ENCODE measurements at places on chromosomes 2 and 18. TPM values are rescaled to one million over a fixed set of nuclear protein-coding genes. Genes with fewer than 3 reads are reported as not detected.
A peak's percentile ranks its signal among the peaks of the same experiment; 100 is the strongest.

DNA sequence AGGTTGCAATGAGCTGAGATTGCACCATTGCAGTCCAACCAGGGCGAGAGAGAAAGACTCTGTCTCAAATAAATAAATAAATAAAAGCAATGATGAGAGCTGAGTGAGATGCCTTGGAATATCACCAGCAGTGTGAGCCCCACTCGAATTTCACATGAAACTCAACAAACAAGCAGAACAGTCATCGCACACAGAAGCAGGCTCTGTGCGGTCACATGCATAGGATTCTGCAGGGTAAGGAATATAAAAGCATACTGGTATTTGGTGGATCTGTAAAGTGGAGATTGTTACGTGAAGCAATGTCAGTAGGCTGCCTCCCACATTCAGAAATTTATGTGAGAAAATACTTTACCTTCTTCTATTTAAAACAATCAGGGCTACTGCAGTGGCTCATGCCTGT is 18.0 kb upstream of the AP1S3 start:
- H3K4me1 ChIP-seq, result no peaks in the 10 kb centered on the region
- H3K27me3 ChIP-seq, result no peaks in the 10 kb centered on the region
- no peaks in the 10 kb centered on the region for H3K36me3 ChIP-seq
- DNase-seq, result no peak
- no peak overlapping the region for H3K27ac ChIP-seq

- no peaks in the 10 kb centered on the region for H3K36me3 ChIP-seq
- DNase-seq, result no peak
- no peaks in the 10 kb centered on the region for H3K4me1 ChIP-seq
- H3K27me3 ChIP-seq, result no peaks in the 10 kb centered on the region
- no peak overlapping the region for H3K27ac ChIP-seq
Observed at GRCh38 chr2:166653185-166653813, 159.2 kb upstream of the SCN7A start.

GRCh38 chr2:106566050-106566449 is 78.9 kb downstream of the CD8B2 start:
- H3K4me1 ChIP-seq, result peaks cover 14% of the 10 kb centered on the region
- H3K36me3 ChIP-seq, result no peaks in the 10 kb centered on the region
- peak; percentile 16 for DNase-seq
- H3K27ac ChIP-seq, result no peak overlapping the region

Gene IL36B
- total RNA-seq, result not detected

Gene REG3G
- total RNA-seq, result not detected

GRCh38 chr2:46568212-46569009 is 89.0 kb downstream of the TMEM247 start:
- peak overlapping the region; percentile 87 for H3K27ac ChIP-seq
- H3K4me3 ChIP-seq, result no peak overlapping the region
- no peak for DNase-seq
- peaks cover 95% of the 10 kb centered on the region for H3K4me1 ChIP-seq
- H3K36me3 ChIP-seq, result no peaks in the 10 kb centered on the region

Gene HOXD8
- total RNA-seq, result 12.0 TPM

DNA sequence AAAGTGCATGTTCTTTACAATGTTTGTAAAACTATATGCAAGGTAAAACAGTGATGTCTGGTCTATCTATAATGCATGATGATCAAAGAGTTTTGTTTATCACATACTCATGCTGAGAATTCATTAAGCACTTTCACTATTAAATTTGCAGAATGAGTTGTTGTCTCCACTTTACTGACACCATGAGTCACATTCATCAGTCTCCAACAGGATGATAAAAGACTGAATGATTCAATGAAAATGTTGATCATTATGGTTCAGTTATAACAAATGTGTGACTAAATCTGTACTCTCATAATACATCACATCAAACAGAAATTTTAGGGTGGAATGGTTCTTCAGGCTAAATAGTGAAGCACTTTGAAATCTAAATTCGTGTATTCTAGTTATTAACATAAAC is 129.0 kb downstream of the ERBB4 start:
- no peak overlapping the region for H3K4me3 ChIP-seq
- no peaks in the 10 kb centered on the region for H3K27me3 ChIP-seq
- no peaks in the 10 kb centered on the region for H3K36me3 ChIP-seq
- peaks cover 2% of the 10 kb centered on the region for H3K4me1 ChIP-seq

GRCh38 chr2:6692056-6692455 is 173.7 kb downstream of the CMPK2 start:
- H3K27me3 ChIP-seq, result no peaks in the 10 kb centered on the region
- no peaks in the 10 kb centered on the region for H3K36me3 ChIP-seq
- H3K4me3 ChIP-seq, result no peak overlapping the region
- H3K4me1 ChIP-seq, result peaks cover 35% of the 10 kb centered on the region
- no peak for DNase-seq
- H3K27ac ChIP-seq, result peak overlapping the region; percentile 77

GRCh38 chr18:2312440-2312839 is 258.9 kb downstream of the METTL4 start:
- H3K4me3 ChIP-seq, result no peak overlapping the region
- H3K36me3 ChIP-seq, result no peaks in the 10 kb centered on the region
- H3K27ac ChIP-seq, result no peak overlapping the region
- no peaks in the 10 kb centered on the region for H3K4me1 ChIP-seq
- H3K27me3 ChIP-seq, result no peaks in the 10 kb centered on the region

DNA sequence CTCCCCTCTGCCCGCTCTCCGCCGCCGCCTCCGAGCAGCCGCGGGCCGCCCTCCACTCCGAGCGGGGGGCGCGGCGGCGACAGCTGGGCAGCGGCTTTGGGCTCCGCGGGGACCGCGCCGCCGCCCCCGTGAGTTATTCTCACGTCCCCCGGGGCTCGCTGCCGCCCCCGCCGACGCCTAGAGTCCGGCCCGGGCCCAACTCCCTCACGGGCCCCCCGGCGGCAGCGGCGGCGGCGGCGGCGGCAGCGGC is 645 bp downstream of the MIB1 start:
- H3K36me3 ChIP-seq, result no peaks in the 10 kb centered on the region
- no peak for DNase-seq
- peak overlapping the region; percentile 65 for H3K4me3 ChIP-seq
- peak overlapping the region; percentile 92 for H3K27ac ChIP-seq
- H3K4me1 ChIP-seq, result peaks cover 30% of the 10 kb centered on the region

DNA sequence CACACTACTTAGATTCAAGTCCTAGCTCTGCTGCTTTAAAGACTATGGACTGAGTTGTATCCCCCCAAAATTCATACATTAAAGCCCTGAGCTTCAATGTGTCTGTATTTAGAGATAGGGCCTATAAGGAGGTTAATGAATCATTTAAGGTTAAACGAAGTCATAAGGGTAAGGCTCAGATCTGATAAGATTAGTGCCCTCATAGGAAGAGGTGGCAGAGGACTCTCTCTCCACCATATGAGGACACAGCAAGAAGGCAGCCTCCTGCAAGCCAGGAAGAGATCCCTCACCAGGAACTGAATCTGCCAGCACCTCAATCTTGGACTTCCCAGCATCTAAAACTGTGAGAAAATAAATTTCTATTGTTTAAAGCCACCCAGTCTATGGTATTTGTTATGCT is 3.1 kb upstream of the CYTIP start:
- H3K36me3 ChIP-seq, result no peaks in the 10 kb centered on the region
- no peak for DNase-seq
- H3K4me1 ChIP-seq, result no peaks in the 10 kb centered on the region
- H3K4me3 ChIP-seq, result no peak overlapping the region
- H3K27me3 ChIP-seq, result no peaks in the 10 kb centered on the region

GRCh38 chr2:71545572-71546274 is 92.4 kb downstream of the DYSF start:
- peak overlapping the region; percentile 69 for H3K27ac ChIP-seq
- no peaks in the 10 kb centered on the region for H3K4me1 ChIP-seq
- no peak overlapping the region for H3K4me3 ChIP-seq
- peak; percentile 44 for DNase-seq
- H3K27me3 ChIP-seq, result no peaks in the 10 kb centered on the region

GRCh38 chr18:7735196-7735595 is 168.1 kb downstream of the PTPRM start:
- H3K36me3 ChIP-seq, result no peaks in the 10 kb centered on the region
- H3K27me3 ChIP-seq, result no peaks in the 10 kb centered on the region
- H3K27ac ChIP-seq, result no peak overlapping the region
- peaks cover 3% of the 10 kb centered on the region for H3K4me1 ChIP-seq
- no peak overlapping the region for H3K4me3 ChIP-seq

- no peak overlapping the region for H3K27ac ChIP-seq
- no peaks in the 10 kb centered on the region for H3K27me3 ChIP-seq
- no peaks in the 10 kb centered on the region for H3K4me1 ChIP-seq
- H3K4me3 ChIP-seq, result no peak overlapping the region
- no peaks in the 10 kb centered on the region for H3K36me3 ChIP-seq
Observed at GRCh38 chr18:32595832-32596231, 125.2 kb upstream of the GAREM1 start.

GRCh38 chr2:183148955-183149354 is 24.7 kb downstream of the NUP35 start:
- no peaks in the 10 kb centered on the region for H3K27me3 ChIP-seq
- H3K36me3 ChIP-seq, result no peaks in the 10 kb centered on the region
- peaks cover 13% of the 10 kb centered on the region for H3K4me1 ChIP-seq
- DNase-seq, result no peak

Gene ZSWIM2
- total RNA-seq, result not detected

Gene RND3
- 14.9 TPM for total RNA-seq

- H3K36me3 ChIP-seq, result no peaks in the 10 kb centered on the region
- DNase-seq, result no peak
- peak overlapping the region; percentile 67 for H3K4me3 ChIP-seq
- H3K27ac ChIP-seq, result peak overlapping the region; percentile 79
- H3K27me3 ChIP-seq, result no peaks in the 10 kb centered on the region
- H3K4me1 ChIP-seq, result peaks cover 8% of the 10 kb centered on the region
Observed at GRCh38 chr2:108787216-108787541, 608 bp downstream of the CCDC138 start.

DNA sequence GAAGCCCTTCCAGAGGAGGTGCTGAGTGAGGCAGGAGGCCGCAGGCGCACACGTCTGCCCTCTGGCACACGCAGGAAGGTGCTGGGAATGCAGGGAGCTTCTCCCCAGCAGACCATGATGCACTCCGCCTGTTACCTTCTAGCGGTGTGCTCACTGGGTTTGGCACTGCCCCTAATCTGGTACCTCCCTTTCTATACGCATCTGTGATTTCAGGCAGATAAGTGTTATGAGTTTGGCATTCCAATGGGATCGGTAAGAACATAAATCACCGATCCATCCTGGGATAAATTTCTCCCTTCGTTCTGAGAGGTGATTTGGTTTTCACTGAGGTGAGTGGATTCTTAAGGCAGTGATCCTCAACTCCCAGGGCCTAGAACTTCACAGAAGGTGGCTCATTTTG is 34.6 kb downstream of the ODC1 start:
- H3K27ac ChIP-seq, result no peak overlapping the region
- DNase-seq, result no peak
- H3K27me3 ChIP-seq, result no peaks in the 10 kb centered on the region
- no peaks in the 10 kb centered on the region for H3K36me3 ChIP-seq
- H3K4me1 ChIP-seq, result peaks cover 8% of the 10 kb centered on the region

- H3K4me3 ChIP-seq, result no peak overlapping the region
- H3K4me1 ChIP-seq, result no peaks in the 10 kb centered on the region
- H3K27me3 ChIP-seq, result no peaks in the 10 kb centered on the region
Observed at GRCh38 chr18:57149531-57149930, 2.6 kb downstream of the BOD1L2 start.

DNA sequence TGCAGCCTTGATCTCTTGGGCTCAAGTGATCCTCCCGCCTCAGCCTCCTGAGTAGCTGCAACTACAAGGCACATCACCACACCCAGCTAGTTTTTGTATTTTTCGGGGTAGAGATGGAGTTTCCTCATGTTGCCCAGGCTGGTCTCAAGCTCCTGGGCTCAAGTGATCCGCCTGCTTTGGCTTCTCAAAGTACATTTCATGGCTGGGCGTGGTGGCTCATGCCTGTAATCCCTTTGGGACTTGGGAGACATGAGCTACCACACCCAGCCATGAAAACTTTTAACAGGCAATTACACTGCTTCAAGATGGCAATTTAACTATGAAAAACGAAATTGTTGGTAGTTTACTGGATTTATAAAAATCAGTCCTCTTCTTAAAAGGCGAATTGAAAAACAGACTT is 69.7 kb downstream of the MEP1B start:
- H3K4me1 ChIP-seq, result no peaks in the 10 kb centered on the region
- no peaks in the 10 kb centered on the region for H3K27me3 ChIP-seq
- H3K27ac ChIP-seq, result no peak overlapping the region
- no peaks in the 10 kb centered on the region for H3K36me3 ChIP-seq
- no peak overlapping the region for H3K4me3 ChIP-seq

GRCh38 chr2:46469116-46469515 is 10.2 kb upstream of the TMEM247 start:
- no peaks in the 10 kb centered on the region for H3K4me1 ChIP-seq
- no peaks in the 10 kb centered on the region for H3K27me3 ChIP-seq
- H3K27ac ChIP-seq, result no peak overlapping the region
- no peaks in the 10 kb centered on the region for H3K36me3 ChIP-seq

DNA sequence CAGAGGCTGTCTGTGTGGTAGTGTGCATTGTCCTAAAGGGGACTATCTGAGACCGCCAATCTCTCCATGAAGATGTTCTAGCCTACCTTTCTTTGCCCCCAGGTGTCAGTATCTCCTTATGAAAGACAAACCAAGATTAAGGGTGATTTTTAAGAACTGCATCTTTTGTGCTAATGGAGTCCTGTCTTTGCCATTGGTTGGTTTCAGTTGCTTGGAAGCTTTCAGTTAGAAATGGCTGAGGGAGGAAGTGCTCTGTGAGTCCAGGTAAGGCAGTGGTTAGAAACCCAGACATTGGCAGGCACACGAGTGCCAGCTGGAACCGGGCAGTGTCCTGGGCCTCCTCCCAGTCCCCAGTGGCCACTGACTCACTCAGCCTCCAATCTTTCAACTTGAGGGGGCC is 111.3 kb downstream of the DOCK10 start:
- H3K27me3 ChIP-seq, result no peaks in the 10 kb centered on the region
- H3K36me3 ChIP-seq, result no peaks in the 10 kb centered on the region
- peaks cover 21% of the 10 kb centered on the region for H3K4me1 ChIP-seq
- no peak overlapping the region for H3K27ac ChIP-seq
- H3K4me3 ChIP-seq, result no peak overlapping the region

GRCh38 chr2:21552981-21553380 is 429.2 kb downstream of the TDRD15 start:
- no peaks in the 10 kb centered on the region for H3K36me3 ChIP-seq
- H3K27ac ChIP-seq, result no peak overlapping the region
- H3K4me1 ChIP-seq, result no peaks in the 10 kb centered on the region
- DNase-seq, result no peak
- no peaks in the 10 kb centered on the region for H3K27me3 ChIP-seq

GRCh38 chr2:229725716-229726574 is 11.6 kb upstream of the DNER start:
- H3K4me1 ChIP-seq, result no peaks in the 10 kb centered on the region
- DNase-seq, result no peak
- no peak overlapping the region for H3K27ac ChIP-seq
- no peaks in the 10 kb centered on the region for H3K27me3 ChIP-seq
- no peaks in the 10 kb centered on the region for H3K36me3 ChIP-seq

GRCh38 chr18:29449424-29449823 is 1272.5 kb upstream of the CDH2 start:
- no peak overlapping the region for H3K27ac ChIP-seq
- no peaks in the 10 kb centered on the region for H3K27me3 ChIP-seq
- no peaks in the 10 kb centered on the region for H3K4me1 ChIP-seq
- no peak for DNase-seq
- H3K4me3 ChIP-seq, result no peak overlapping the region
- H3K36me3 ChIP-seq, result no peaks in the 10 kb centered on the region

- DNase-seq, result peak; percentile 77
- no peaks in the 10 kb centered on the region for H3K36me3 ChIP-seq
- peak within 1 kb of the TSS; percentile 78 for H3K4me3 ChIP-seq
- no peaks in the 10 kb centered on the region for H3K27me3 ChIP-seq
- peak within 1 kb of the TSS; percentile 82 for H3K27ac ChIP-seq
Observed at GRCh38 chr2:158968396-158969161, at the start of gene TANC1. Gene TANC1 (plus strand): TSS chr2:158968640. CDS start chr2:159065911, 97,271 bp downstream.
